ENCODE measurements at places on chromosomes 2 and 18.

DNA sequence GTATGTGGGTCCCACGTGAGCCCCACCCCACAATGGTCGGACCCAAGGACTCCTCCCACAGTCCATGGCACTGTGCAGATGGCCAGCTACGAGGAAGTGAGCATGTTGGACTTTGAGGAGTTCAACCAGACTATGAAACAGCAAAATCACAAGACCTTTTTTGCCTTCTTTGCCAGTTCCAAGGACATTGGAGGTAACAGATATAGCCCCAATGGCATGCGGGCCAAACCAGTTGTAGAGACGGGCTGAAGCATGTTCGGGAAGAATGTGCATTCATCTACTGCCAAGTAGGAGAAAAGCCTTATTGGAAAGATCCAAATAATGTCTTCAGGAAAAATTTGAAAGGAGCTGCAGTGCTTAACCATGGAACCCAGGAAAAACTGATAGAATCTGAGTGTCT, 12.6 kb downstream of the DNER start:
- DNase-seq = no peak

DNA sequence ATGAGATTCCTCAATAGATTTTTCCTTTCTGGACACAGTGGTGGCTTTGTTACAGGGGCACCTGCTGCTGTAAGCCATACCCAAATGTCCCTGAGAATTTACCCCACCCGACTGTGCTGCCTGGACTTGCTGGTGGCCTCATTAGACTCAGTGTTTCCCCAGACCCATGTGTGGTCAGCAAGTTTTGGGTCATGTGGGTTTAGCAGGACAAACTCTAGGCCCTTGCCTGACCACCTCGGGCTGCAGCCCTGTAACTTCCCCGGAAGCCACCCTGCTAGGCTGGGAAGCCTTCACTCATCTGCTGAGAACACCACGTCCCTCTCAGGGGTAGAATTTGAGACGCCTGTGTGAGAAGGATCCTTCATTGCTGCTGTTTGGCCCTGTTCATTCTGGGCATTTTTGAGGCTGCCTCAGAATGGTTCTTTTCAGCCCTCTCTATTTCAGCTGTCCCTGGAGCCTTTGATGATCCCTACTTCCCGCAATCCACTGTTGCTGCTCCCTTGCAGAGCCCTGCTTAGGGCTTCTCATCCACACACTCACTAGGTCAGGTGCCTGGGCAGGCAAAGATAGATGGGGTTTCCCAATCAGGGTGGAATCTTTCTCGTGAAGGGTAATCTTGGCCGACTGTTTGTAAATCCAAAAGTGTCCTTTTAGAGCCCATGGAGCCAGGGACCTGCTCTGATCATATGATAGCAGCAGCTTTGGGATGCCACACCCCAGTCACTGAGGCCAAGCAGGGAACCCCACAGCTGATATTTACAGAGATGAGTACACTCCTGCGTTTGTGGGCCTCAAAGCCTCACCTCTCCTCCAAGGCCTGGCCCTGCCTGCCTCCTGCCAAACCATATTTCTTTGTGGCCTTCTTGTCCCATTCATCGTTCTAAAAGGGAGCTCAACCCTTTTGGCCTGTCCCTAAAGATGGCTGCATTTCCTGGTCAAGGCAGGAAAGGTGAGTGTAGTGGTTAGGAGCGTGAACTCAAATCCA, 6.7 kb downstream of the EHD3 start:
- DNase-seq = no peak

GRCh38 chr2:177078416-177078815, 134.2 kb upstream of the HNRNPA3 start:
- DNase-seq = no peak

GRCh38 chr2:212227755-212228154, 310.8 kb downstream of the ERBB4 start:
- no peak for DNase-seq

DNA sequence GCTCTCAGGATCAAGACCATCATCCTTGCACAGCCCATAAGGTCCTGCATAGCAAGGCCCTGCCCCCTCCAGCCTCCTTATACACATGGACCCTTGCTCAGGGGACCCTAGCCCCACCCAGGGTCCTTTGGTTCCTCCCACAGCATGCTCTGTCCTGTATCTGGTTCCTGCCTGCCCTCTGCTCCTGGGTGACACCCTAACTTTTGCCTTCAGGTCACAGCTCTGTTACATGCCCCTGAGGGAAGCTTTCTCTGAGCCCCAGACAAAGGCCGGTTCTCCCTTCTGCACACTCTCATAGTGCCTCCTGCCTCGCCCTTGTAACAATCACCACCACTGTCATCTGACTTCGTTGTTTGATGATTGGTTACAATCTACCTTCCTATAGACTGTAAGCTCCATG, 204.8 kb downstream of the SMAD2 start:
- no peak for DNase-seq

GRCh38 chr18:42801706-42802105, 313.8 kb downstream of the RIT2 start:
- DNase-seq = no peak

DNA sequence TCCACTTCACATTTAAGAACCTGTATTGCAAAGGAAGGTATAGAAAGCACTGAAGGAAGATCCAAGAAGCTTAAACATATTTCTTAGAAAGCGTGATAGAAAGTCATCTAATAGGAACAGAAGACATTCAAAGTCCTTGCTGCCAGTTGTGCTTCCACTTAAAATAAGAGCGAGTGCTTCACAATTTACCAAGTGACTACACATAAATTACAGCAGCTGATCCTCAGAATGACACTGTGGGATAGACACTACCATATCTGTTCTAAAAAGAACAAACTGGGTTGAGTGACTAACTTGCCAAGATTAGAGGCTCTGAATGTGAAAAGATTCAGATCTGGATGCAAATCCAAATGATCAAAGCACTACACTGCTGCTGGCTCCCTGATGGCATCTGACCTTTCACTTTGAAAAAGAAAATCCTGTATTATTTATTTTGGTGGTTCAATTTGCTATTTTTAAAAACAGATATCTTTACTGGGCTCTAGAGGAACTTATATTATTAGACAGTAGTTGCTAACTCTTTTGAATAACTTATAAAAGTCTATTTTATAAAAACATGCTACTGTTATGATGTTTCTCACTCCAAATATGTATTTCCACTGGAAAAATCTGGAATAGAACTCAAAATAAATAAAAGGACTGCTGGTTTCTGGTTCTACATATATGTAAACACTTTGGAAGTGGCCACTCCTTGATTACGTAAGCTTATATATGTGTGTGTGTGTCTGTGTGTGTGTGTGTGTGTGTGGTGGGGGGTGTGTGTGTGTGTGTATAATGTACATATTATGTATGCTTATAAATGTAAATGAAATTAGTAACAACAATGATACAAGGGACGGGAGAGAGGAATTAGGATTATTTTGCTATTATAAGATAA, 57.4 kb downstream of the KIDINS220 start:
- DNase-seq = no peak

DNA sequence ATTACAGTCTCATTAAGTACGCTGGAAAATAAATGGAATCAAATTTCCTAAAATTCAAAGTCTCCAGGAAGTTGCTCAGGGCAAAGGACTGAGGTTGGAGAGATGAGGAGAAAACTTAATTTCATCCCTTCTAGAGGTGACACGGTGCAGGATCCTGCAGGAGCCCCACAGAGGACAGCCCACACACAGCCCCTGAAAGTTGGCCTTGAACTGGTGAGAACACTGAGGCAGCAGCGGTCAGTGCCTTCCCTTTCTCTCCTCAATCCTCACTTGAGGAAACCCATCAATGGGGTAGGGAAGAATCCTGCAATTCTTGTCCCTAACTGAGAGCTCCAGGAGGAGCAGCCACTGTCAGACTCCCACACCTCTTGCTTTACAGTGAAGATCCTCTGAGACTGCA, 37.5 kb downstream of the LOXHD1 start:
- DNase-seq = no peak

GRCh38 chr18:62434798-62435197, 88.0 kb upstream of the ZCCHC2 start:
- no peak for DNase-seq

DNA sequence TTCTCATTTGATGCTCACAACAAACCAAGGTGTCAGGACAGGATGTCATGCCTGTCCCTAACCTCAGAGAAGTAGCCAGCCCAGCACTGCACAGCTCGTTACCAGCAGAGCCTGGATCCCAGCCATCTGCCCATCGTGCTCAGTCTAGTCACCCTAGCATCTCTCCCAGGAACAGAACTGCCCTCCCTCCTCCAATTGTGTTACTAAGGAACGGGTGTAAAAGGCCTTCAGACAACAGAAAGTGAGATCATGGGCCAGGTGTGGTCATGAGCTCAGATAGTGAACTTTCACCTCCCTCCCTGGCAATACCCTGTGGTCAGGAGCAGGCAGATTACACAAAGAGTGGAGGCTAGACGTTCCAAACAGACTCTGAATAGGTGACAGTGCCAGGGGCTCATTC, 111.8 kb upstream of the PPP1CB start:
- DNase-seq = no peak

DNA sequence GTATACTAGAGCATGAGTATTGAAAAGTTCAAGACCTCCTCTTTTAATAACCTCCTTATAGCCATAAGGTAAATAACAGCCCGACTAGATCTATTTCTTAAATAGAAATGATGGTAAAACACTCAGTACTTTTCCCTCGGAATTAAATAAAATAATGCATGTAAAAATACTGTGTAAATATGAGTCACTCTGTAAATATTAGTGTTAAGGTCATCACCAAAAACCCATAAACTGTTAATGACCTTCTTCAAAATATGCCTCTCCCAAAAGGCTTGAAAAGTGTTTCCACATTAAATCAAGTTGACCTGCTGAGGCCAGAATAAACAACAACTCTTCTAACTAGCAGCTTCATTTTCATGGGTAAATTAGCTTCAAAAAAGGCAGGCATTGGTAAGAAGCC, 25.3 kb upstream of the BZW1 start:
- no peak for DNase-seq

DNA sequence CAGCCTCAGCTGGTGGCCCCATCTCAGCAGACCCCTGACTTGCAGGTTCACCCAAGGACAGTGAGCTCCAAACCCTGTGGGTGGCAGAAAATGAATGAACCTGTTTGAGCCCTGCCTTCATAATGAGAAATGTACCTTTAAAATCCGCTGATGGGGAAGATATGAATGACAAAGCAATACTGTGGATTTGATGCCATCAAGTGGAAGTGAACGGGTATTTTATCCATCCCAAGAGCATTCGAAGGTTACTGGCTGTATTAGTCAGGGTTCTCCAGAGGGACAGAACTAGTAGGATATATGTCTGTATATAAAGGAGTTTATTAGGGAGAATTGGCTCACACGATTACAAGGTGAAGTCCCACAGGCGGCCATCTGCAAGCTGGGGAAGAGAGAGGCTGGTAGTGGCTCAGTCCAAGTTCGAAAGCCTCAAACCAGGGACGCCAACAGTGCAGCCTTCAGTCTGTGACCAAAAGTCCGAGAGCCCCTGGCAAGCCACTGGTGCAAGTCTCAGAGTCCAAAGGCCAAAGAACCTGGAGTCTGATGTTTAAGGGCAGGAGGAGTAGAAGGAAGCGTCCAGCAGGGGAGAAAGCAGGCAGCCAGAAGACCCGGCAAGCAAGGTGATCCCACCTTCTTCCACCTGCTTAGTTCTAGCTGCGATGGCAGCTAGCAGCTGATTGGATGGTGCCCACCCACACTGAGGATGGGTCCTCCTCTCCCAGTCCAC, 32.1 kb downstream of the TOGARAM2 start:
- DNase-seq = no peak

DNA sequence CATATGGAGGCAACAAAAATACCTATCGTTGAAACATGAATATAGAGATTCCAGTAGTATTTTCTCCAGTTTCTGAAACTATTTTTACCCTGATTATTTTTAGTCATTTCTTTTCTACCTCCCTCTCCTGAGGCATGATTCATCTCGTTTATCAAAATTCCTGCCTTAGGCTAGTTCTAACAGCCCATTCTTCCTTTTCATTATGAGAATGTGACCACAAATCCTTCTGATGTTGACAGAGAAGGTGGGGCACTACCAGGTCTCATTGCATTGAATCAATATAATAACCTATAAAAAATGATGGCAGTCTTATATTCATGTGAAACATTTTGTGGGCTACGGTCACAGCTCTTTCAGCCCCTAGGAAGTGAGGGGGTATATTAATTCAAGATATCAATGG, 406.5 kb upstream of the UBE2E3 start:
- DNase-seq = no peak

DNA sequence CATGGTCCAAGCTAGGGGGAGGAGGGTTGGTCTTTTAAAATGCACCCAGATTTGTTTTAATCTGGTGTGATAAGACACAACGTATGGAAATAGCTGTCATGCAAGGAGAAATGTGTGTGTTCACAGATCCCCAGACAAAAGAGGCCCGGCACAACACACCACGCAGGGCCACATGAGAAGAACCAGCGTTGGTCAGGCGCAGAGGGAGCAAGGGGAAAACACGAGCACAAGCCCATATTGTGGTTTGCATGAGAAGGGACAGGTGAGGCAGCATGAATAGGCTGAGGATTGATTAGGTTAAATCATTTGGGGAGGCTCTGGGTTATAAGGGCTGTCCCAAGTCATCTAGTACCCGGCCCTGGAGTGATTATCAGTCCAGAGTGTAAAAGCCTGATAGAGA, 272.5 kb upstream of the NCKAP5 start:
- DNase-seq = no peak

DNA sequence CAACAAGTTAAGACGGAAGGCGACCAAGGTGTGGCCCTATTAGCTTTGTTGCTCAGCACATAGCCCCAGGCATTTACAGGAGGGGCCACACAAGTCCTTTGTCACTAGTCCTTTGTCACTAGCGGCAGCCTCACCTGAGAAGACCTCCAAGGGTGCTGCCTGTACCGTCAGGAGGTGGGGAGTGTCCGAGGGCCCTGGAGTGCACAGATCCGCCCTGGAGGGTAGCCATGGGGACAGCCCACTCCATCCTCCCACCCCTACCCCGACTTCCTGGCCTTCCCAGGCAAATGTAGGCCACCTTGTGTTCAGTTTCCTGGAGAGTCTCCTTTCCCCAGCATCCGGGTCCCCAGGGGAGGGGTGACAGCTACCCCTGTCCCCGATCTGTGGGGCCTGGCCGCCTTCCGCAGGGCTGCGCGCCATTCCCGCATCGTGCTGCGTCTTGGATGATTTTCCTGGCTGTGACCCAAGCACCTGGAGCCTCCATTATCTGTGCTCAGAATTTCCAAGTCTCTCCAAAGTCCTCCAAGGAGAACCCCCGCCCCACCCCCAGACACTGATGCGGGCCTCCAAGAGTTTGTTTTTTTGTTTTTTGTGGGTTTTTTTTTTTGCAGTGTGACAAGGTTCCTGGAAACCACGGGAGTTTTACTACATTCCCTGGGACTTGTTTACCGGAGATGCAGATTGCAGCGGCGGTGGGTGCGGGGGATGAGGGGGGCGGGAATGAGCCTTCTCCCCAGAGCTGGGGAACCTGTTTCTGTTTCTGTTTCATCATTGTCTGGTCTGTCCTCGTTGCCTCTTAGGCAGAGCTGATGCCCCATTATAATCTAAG, 28.6 kb downstream of the TEX44 start:
- DNase-seq = no peak

DNA sequence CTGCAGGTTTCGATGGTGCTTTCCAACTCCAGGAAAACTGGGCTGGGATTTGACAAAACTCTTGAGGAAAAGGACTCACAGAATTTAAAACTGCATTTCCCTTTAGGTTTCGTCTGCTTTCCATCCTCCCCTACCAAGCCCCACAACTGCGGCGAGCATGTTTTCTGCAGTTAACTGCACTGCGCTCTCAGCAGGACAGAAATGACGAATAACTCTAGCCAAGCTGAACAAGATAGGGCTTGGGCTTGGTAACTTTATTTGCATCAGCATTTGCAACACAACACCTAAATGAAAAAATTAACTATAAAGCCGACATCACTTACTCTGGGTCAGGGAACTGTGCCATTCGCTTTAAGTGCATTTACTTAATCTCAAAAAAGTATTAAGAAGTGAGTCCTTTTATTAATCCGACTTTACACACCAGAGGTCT, 669 bp upstream of the PIKFYVE start:
- DNase-seq = peak; percentile 10

Data from stimulated activated CD4-positive, alpha-beta T cell treated with anti-CD3 and anti-CD28 coated beads, TNF-alpha, amount 100 ng/mL, for 4 hours (primary cell).